ENCODE measurements at places on chromosomes 5 and 9. TPM values are rescaled to one million over a fixed set of nuclear protein-coding genes. Genes with fewer than 3 reads are reported as not detected.

HTR1A gene
- not detected for total RNA-seq

PCDHGB7 gene
- total RNA-seq: 0.17 TPM

GDF9 gene
- total RNA-seq: not detected

OTP gene
- total RNA-seq: not detected

NACC2 gene
- total RNA-seq: 10.9 TPM

PCDH1 gene
- total RNA-seq: 2.7 TPM

SETD9 gene
- 57.0 TPM for total RNA-seq

RBM22 gene
- 51.4 TPM for total RNA-seq

GAS1 gene
- total RNA-seq: 14.5 TPM

GABRB2 gene
- total RNA-seq: 0.09 TPM

C5orf34 gene
- total RNA-seq: 17.2 TPM

OLFM1 gene
- 35.5 TPM for total RNA-seq

Measured in Daoy (cell line).